Stimulated activated CD4-positive, alpha-beta T cell treated with anti-CD3 and anti-CD28 coated beads, Interleukin-4, amount 100 ng/mL, for 48 hours (primary cell): ENCODE measurements at places on chromosomes 1 and 21.

DNA sequence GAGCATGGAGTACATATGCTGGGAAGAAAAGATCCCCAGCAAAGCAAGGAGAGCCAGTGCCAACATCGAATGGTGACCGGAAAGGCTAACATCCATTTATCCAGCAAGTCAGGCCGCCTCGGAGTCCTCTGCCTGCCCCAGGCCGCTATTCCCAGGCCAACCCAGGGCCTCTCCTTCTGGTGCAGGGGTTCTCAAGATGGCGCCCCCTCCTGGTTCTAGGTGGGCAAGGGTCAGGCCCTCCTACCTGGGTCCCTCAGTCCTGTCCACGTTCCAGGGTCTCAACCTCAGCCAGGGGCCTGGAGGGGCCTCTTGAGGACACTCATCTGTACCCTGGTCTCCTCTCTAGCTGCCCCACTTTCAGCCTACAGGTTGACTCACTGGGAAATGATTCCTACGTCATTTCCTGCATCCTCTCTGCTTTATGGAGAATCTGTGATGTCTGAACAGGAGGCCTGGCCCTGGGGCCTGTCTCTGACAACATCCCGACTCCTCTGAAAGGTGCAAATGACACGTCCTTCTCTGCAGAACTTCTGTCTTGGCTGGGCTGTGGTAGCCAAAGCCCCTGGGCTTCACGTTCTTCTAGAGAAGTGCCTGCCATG lies 145.3 kb downstream of the PSMG1 start:
- DNase-seq = no peak

DNA sequence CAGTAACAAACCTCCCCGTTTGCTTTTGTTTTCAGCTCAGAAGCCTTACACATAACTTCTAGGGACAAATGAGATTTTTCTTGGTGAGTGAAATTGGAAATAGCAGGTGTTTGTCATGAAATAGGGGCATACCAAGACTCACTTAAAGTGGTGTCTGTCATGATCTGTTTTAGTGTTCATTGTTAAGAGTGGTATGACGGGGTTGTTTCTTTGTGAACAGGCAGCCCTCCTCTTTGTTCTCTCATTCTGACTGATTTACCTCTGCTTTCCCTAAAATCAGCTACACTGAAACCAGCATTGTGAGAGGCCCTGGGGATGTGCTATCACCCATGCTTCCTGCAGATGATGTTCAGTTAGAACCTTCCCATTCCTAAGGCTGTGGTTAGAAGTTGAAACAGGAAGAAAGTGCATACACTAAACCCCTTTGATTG lies 2.5 kb upstream of the ERO1B start:
- no peak for DNase-seq

GRCh38 chr1:183287191-183287675 lies 101.2 kb downstream of the LAMC2 start:
- no peak for DNase-seq

DNA sequence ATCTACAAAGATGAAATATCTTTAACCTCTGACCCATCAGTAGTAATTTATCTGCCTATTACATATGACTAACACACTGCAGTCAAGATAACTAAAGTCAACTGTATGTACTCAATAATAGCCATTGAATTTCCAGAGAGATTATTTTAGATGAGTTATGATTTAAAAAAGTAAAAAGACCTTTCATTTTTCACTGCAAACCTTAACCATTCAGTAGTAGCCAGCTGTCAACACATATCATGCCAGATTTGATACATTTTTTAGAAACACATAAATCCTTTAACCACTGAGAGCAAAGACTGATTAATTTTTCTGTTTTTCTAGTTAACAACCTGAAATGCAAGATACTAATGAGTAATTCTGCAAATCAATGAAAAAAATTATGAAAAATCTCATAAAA lies 31.0 kb downstream of the PALMD start:
- DNase-seq = no peak

DNA sequence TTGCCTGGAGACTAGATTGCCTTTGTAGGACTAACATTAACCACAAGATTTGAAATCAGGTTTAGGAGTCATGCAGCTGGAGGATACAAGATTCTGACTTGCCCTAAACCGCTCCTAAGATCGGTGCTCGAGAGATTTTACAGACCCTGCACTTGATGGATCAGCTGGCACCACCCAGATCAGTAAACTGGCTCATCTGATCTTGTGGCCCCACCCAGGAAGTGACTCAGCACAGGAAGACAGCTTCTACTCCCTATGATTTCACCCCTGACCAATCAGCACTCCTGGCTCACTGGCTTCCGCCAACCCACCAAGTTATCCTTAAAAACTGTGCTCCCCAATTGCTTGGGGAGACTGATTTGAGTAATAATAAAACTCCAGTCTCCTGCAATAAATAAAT lies 876 bp upstream of the CATSPERE start:
- DNase-seq = no peak

GRCh38 chr1:161484613-161485012 lies 20.6 kb upstream of the FCGR2A start:
- DNase-seq = no peak

- DNase-seq = no peak
These were observed 229.5 kb upstream of the USP24 start for GRCh38 chr1:55444667-55445066.

GRCh38 chr1:212236664-212237220 lies 48.5 kb upstream of the PPP2R5A start:
- DNase-seq = no peak

- no peak for DNase-seq
These were observed 14.2 kb upstream of the KCNE1 start for GRCh38 chr21:34526241-34526617.

- no peak for DNase-seq
These were observed 67.2 kb downstream of the SLC35A3 start for GRCh38 chr1:100036718-100037655.

GRCh38 chr21:41691205-41692184 lies 75.4 kb downstream of the RIPK4 start:
- no peak for DNase-seq
